D721Med (cell line): ENCODE measurements at places on chromosomes 5 and 9.

DNA sequence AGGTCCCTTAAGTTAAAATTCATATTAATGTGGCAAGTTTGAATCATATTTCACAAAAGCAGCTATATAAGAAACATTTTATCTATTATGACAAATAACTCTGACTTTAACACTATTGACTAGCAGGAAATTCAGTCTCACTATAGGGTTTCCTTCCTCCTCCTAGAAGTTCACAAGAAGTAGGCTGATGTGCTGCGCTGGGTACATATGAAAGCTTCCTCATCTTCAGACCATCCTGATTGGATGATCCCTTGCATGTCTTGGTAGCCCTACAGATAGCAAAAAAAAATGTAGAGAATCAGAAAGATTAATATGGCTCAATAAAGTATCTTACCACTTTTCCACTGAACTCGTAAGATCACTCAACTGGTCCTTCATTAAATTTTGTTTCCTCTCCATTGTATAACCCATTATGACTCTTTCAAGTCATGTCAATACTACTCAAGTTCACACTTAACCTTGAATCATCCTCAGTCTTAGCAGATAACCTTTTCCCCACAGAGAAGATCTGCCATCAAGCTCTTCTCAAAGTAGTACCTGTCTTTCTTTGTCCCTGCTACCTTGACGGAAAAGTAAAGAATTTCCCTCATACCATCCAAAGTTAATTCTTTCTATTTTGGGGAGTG is 11.5 kb upstream of the PSIP1 start:
- DNase-seq = no peak

GRCh38 chr9:73596321-73596720 is 444.7 kb downstream of the ANXA1 start:
- DNase-seq = no peak

GRCh38 chr5:22985446-22985845 is 132.3 kb upstream of the CDH12 start:
- no peak for DNase-seq

GRCh38 chr5:141882594-141883183 is 4.5 kb upstream of the PCDH1 start:
- DNase-seq = no peak

DNA sequence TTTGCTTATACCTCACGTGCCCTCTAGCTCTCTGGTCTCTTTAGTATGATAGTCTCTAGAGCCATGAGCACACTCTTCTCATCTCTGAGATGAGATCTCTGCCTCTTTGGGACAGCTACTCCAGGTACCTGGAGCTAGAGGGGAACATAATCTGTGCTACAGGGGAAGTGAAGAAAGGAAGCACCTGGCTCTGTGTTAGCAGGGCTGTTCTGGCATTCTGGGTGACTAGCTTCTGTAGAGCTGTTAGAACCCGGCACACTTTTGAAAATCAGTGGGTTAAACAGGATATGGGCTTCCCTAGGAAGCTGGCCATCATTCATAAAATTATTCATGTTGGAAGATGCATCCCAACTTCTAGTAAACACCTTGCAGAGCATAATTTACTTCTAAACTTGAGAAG is 224.8 kb downstream of the MCTP1 start:
- DNase-seq = no peak

GRCh38 chr5:180723936-180724335 is 15.9 kb downstream of the OR2Y1 start:
- DNase-seq = no peak

DNA sequence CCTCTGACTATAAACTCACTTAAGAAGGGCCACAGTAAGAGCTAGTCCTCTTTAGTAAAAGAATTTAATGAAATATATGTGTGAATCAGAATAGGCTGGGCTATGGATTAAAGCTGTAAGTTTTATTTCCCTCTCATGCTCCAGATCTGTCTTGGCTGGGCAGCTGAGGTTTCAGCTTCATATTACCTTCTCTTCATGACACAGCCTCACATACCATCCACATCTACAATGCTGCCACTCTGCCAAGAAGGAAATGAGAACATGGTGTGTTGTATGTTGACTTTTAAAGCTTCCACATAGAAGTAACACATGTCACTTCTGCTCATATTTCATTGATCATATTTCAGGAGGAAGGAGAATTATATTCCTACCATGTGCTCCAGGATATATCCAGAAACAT is 776.0 kb upstream of the ACO1 start:
- DNase-seq = no peak

GRCh38 chr5:135020111-135020895 is 13.7 kb downstream of the PITX1 start:
- DNase-seq = no peak

- no peak for DNase-seq
Measured at GRCh38 chr5:42950456-42951292, 89.4 kb downstream of the ANXA2R start.

GRCh38 chr5:91898898-91899297 is 515.8 kb upstream of the ARRDC3 start:
- no peak for DNase-seq

DNA sequence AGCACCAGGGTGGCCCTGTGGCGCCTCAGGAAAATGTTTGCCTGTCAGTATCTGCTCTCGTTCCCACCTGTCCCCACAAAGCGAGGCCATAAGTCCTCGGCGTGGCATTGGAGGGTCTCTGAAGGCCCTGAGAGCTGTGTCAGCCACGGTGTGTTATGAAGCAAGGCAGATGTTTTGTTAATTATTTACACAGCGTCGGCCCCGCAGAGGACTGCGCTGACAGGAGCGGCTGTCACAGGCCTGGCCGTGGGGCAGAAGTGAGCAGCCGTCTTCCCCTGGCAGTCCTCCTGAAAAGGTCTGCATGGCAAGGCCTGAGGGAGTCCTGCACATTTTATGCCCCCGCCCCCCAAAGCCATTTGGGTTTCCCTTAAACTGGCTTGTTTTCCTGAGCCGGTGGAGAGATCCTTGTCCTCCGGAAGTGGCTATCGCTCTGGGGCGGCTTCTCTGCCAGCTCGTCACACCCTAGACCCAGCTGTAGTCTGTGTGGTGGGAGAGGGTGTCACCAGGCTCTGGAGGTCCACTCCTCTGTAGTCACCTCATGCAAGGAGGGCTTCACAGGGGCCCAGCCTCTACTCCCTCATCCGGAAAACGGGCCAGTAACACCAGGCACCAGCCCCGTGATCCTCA is 6.2 kb downstream of the NEK6 start:
- DNase-seq = no peak
